ENCODE measurements at places on chromosomes 4 and X.
A peak's percentile ranks its signal among the peaks of the same experiment; 100 is the strongest.

DNA sequence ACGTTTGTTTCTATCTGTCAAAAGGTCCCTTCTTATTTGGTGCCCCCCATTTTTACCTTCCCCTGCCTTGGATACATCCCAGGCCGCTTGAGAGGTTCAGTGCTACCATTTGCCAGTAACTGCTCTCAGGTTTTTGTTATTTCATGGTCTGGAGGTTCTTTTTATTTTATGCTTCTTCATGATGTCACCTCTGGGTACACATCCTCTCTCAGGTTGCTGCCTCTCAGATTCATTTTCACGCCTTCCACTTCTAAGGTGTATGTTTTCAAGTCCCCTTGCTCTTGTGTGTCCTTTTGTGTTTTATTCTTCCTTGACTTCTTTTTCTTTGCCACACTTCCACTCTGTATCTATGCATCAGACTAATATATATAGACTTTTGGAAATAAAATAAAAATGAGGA lies 640.1 kb upstream of the AADAT start:
- DNase-seq = no peak

DNA sequence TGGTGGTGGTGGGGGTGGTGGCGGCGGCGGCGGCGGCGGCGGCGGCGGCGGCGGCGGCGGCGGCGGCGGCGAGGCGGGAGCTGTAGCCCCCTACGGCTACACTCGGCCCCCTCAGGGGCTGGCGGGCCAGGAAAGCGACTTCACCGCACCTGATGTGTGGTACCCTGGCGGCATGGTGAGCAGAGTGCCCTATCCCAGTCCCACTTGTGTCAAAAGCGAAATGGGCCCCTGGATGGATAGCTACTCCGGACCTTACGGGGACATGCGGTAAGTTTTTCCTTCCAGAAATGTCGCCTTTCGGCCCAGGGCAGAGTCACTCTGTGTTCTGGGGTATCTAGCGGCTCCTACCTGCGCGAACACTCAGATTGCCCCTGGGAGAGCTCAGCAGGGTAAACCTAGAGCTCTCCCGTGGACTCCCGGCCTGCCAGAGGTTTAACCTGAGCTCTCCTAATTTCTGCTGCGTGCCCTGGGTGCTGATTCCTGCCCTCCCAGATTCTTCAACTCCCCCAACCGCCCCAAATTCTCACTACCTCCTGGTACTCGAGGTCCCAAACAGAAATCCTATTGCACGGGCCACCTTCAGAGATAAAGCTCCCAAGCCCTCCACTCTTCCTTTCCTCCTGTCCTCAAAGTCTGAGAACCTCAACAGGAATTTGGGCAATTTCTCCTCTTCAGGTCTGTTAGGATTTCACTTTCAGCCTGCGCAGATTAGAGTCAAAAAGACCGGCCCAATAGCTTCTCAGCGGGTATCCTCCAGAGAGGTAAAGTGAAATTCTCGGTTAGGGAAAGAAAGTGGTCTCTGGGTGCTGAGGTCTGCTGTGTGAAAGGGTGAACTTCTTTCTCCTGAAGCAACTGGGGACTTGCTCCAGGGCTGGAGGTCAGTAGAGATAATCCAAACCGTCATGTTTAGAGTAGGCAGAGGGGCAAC lies 2.9 kb downstream of the AR start:
- no peak for DNase-seq

GRCh38 chr4:151673908-151674520 lies 86.8 kb downstream of the GATB start:
- no peak for DNase-seq

DNA sequence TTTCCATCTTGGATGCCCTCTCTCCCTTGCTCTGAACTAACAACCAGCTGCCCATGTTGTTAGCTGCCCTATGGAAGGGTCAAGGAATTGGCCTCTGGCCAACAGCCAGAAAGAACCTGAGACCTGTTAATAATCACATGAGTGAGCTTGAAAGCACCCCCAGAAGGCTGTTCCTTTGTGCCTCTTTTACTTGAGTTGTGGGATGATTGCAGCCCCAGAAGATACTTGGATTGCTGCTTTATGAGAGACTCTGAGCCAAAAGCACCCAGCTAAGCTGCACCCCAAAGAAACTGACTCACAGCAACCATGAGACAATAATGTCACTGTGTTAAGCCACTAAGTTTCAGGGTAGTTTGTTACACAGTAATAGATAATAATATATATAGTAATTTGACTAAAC lies 73.3 kb downstream of the FRYL start:
- DNase-seq = no peak

GRCh38 chrX:150358651-150359050 lies 4.5 kb upstream of the MAMLD1 start:
- no peak for DNase-seq

DNA sequence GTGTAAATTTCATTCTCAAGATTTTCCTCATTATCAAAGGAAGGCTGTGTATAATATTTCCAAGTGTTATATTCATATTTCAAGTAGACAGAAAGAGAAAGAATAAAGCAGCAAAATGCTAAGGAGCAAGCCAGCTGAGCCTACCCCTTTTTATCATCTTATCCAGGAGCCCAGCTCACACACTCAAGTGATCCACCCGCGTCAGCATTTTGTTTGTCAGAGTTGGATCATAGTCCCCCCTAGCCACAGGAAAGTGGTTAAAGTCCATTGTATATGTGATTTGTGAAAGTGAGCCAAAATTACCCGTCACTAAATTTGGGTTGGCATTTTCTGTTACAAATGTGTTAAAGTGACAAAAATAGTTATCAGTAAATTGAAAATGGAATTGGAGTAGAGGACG lies 289.3 kb upstream of the CTSO start:
- no peak for DNase-seq

GRCh38 chr4:124343661-124344171 lies 368.8 kb downstream of the ANKRD50 start:
- no peak for DNase-seq

DNA sequence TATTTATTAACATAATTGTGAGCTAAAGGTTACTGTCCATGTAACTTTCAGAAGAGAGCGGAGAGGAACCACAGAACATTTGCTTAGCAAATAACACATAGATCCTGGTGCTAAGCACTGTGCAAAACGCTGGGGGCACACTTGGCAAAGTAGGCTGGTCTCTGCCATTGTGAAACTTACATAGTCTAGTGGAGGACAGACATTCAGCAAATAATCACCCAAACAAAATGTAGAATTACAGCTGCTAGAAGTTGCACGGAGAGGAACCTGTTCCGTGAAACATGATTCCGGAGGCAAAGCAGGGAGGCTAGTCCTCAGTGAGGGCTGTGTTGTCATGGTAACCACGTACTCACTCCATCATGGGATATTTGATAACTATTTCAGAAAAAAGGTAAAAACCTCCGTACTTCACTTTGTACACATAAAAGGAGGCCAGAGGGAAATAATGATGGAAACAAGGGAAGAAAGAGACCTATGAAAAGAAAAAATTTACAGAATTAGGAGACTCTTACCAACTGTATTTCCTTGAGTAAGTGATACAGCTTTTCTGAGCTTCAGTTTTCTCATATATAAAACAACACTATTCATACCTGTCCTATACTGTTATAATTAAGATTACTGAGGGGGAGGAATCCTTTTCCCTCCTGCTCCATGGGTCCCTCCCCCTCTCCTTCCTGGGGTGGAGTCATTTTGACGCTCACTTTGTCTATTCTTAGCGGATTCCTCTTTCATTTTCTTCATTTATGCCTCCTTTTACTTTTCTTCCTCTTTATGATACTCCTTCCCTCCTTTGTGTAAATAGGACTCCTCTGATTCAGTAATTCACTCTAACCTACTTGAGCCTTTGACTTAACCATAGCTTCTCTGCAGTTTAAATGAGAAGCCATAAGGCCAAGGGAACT lies 825 bp upstream of the RASGEF1B start:
- no peak for DNase-seq

- DNase-seq = no peak
Measured at GRCh38 chrX:153974726-153975286, 2.3 kb downstream of the TMEM187 start.

- no peak for DNase-seq
Measured at GRCh38 chr4:74366367-74366911, 1.5 kb downstream of the EREG start.

DNA sequence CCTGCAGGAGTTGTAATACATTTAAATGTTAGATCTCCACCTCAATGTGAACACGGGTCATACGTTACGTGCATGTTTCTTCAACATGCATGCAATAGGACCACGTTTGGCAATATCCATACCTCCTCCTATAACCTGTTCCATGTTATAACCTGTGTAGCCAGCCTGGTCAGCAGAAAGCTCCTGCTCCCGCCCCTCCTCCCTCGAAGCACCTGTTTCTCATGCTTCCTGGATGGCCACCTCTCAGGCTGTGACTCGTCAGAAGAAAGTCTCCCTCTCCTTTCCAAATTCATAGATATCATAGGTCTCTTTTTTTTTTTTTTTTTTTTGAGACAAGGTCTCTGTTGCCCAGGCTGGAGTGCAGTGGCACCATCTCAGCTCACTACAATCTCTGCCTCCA lies 96.5 kb downstream of the HMX1 start:
- no peak for DNase-seq

GRCh38 chr4:73662709-73663546 lies 42.7 kb upstream of the RASSF6 start:
- no peak for DNase-seq

DNA sequence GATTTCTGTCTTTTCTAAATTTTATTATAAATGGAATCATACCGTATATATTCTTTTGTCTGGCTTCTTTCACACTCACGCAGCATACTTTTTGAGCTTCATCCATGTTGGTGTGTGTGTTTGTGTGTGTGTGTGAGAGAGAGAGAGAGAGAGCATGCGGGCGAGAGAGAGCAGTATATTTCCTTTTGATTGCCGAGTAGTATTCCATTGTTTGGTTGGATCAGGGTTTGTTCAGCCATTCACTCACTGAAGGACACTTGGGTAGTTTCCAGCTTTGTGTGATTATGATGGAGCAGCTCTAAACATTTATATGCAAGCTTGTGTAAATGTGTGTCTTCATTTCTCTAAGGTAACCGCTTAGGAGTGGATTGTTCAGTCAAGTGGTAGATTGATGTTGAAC lies 3.1 kb upstream of the L1CAM start:
- no peak for DNase-seq

DNA sequence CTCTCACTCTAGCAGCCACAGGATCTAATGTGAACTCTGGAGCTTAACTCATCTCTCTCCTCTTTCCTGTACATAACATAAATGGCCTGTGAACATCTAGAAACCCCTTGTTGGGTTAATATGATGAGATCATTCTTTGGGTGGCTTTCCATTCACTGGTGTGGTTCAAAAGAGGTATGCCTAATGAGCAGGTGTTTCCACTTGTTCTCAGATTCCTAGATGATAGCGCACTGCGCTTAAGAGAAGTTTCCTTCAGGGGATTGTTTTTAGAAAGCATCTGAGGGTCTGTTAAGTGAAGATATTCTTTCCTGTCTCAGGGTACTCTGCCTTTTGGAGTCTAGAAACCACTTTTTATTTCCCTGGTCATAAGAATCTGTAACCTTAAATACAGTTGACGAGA lies 32.5 kb downstream of the FRMPD4 start:
- no peak for DNase-seq

DNA sequence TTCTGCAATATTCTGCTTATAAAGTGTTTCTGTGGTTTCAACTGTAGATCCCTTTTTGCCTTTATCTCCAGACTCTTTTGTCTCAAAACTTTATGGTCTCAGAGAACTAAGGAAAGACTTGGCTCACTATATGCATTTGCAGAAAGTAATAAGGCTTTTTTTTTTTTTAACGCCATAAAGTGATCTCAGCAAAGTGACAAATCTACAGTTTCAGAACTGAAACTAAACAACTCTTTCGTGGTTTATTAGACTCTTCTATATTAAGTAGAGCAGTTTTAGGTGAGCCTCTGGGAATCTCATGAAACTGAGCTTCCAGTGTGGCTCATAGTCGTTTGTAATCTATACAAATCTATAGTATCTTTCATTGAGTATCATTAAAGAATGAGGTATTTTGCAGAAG lies 15.3 kb downstream of the ATP7A start:
- DNase-seq = no peak

GRCh38 chr4:89765966-89766365 lies 71.0 kb downstream of the SNCA start:
- DNase-seq = no peak

DNA sequence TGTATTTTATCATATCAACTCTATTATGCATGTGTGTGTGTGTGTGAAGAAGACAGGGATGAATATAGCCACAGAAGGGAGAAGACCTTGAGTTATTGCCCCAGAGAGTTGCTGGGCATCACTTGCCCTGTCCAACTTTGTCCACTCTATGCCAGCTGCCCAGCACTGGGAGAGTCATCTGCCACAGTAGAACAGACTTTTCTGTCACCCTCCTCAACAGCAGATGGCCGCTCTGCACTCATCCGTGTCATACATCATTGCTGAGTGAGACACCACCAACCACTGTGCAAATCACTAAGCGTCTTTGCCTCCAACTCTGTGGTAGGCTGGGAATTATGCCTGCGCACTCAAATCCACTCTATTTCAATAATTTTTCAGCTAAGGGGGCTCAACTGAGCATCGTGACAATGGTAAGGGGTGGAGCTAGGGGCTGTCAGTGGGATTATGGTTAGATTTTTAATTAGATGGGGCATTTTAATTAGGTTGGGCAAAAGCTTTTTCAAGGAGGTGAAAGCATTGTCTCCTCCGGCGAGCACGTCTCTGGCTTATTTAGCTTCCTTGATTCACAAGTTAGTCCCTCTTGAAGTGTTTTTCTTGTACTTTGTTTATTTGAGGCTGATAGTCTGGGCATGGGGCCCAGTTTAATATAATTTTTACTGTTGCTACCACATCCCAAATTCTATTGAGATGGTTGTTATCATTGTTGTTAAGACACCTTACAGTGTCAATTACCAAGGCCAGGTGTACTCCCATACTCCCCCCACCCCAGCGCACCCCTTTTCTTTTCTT lies 100.1 kb upstream of the KLF3 start:
- DNase-seq = peak; percentile 47

DNA sequence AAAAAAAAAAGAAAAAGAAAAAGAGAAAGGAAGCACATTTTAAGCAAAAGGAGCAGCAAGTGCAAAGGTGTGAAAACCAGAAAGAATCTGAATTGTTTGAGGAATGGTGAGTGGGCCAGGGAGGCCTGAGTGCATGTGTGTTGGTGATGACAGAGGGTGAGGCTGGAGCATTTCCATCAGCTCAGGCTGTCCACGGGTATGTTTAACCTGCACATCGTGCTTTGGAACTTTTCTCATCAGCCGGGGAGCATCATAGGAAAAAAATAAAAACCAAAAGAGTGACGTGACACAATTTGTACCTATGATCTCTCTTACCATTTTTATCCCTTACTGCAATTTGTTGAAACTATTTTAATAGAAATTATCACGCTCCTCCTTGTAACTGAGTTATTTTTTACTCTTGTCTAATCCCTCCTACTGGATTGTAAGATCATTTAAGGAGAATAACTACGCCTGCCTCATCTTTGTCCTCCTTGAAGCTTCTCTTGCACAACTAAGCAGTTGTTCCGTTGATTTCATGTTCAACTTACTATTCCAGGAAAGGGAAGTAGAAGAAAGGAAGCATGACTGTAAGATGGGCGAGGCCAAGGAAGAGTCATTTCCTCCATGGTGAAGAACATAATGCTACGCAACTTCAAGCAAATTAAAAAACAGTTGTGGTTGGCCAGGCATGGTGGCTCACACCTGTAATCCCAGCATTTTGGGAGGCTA lies 7.0 kb downstream of the PALLD start:
- DNase-seq = no peak

GRCh38 chr4:100289946-100290345 lies 99.7 kb upstream of the DDIT4L start:
- DNase-seq = no peak

GRCh38 chr4:7206385-7206784 lies 14.0 kb downstream of the SORCS2 start:
- DNase-seq = no peak

Data from caudate nucleus (tissue), 63 donors.